Activated naive CD4-positive, alpha-beta T cell treated with anti-CD3 and anti-CD28 coated beads, Interleukin-2, amount 50 U/mL, for 72 hours (primary cell): ENCODE measurements at places on chromosomes 3 and 15.

GRCh38 chr15:77017091-77017660, 22.2 kb downstream of the PSTPIP1 start:
- no peak for DNase-seq

DNA sequence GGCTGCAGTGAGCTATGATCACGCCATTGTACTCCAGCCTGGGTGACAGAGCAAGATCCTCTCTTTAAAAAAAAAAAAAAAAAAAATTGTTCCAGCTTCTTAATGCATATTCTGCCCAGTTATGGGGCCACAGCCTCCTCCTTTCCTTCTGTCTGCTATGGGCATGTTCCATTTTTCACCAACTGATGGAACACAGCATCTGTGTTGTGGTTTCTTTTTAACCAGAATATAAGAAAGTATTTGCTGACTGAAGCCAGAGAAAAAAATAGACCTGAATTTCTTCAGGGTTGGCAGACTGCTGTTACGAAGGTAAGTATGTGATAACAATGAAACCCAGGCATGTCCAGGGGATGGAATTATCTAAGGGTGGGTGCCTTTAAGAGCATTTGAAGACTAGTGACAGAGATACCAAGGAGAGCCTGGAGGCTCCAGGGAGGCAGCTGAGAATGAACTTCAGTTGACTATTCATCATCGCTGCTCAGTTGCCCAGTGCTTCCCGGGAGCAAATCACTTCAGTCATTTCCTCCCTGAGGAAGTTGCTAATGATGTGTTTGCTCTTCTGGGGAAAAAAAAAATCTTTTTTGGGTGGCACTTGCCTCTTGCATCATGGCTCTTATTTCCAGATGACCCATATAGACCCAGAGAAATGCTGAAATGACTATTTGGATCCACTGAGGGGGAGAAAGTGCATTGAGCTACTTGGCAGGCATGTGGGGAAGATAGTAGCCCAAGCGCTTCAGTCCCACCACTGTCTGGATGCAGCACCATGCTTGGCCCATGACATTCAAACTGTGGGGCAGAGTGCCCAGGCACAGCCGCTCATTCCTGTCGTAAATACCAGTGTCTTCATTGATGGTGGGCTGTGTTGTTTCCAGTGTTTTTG, 14.5 kb downstream of the NCBP2 start:
- no peak for DNase-seq

- no peak for DNase-seq
Measured at GRCh38 chr3:123256256-123256655, 54.5 kb downstream of the SEC22A start.

DNA sequence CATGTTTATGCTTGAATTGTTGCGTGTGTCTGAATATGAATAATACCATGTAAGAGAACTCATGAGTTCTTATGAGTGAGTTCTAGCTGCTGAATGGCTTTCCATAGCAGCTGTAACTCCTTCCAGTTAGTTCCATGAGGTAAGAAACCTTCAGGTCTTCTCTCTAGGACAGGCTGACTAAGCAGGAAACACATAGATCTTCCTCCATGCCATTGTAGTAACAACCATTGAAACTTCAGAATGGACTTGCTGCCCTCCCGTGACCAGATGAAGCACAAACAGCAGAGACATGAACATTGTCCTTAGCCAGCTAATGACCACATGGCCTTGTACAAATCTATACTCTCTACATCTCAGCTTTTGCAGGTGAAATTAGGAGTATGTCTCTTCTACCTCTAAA, 200.0 kb downstream of the ZNF385D start:
- no peak for DNase-seq

DNA sequence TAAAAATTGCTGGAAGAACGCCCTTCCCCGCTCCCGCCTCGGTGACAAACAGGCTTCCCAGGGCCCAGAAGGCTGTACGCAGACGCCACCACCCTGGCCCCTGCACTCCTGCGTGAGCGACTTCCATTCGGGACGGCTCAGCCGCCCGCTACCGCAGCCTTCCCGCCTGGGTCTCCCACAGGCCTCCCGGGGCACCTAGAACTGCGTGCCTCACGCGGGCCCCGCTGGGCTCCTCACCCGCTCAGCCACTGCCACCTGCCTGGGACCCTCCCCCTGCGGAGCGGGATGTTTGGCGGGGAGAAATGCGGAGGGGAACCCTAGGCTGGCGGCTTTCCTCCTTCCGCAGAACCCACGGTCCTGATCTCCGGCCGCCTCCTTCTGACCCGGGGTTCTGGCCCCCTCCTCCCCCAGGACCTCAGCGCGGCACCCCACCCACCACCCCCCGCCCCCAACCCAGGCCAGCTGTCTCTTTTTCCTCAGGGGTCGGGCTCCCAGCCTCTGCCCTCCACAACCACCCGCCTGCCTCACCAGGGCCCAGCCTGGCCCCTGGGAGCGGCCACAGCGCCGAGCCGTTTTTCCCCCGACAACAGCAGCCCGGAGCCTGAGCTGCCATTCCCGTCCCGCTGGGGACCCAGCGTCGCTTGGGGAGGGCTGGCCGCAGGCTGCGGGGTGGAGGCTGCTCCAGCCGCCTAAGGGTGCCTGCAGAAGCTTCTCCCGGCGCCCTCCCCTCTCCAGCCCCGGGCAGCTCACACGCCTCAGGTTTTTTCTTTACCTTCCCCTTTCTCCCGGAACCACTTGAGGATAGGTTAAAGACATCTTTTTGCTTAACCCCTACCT, 27.6 kb upstream of the RAB7A start:
- DNase-seq: no peak
